Breast epithelium (tissue), 4 donors: ENCODE measurements at places on chromosomes 12 and 14. TPM values are rescaled to one million over a fixed set of nuclear protein-coding genes. Genes with fewer than 3 reads are reported as not detected.

ERBB3 gene
- total RNA-seq = 187 TPM

CLEC4A gene
- 3.4 TPM for total RNA-seq

CCDC196 gene
- total RNA-seq = not detected

BDKRB1 gene
- total RNA-seq = not detected

ANO6 gene
- 141 TPM for total RNA-seq

ITGB7 gene
- 2.9 TPM for total RNA-seq

HECTD1 gene
- 276 TPM for total RNA-seq

GDF3 gene
- total RNA-seq = 0.33 TPM
